ENCODE measurements at places on chromosomes 4 and X.

- no peak for DNase-seq
These were observed 34.1 kb downstream of the DCHS2 start for GRCh38 chr4:154457471-154457870.

DNA sequence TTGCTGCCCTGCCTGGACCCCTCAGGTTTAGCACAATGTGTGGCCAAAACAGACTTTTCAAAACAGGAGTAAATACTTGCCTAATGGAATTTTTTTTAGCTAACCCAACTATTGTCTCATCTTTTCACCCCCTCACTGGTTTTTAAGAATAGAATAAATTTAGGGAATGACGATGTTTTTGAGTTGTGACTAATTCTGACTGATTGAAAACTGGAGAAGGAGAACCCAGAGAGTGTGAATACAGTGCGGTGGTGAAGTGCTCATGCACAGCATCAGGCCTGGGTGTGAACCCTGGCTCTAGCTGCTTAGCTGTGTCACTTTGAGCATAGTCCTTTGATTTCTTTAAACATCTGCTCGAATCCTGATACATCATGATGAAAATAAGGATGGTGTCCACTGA is 10.5 kb downstream of the ANTXR2 start:
- no peak for DNase-seq

DNA sequence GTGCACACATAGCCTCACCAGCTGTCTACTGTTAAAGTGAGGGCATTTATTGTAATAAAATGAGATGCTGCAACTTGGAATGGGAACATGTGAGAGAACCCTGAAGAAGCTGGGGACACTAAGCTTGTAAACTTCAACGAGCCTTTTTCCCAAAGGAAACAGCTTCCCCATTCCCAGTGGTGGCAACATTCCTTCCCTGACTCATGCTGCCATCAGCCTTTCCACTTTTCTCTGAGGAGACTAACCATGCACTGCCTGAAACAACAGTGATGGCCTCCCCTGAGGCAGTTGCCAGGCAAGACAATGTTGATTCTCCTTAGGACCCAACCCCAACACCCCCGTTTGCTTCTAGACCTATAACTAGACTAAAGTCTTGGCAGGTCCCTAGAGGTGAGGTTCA is 928.3 kb downstream of the GLUD2 start:
- no peak for DNase-seq

- DNase-seq: no peak
These were observed 23.9 kb upstream of the PRDM8 start for GRCh38 chr4:80173401-80173800.

DNA sequence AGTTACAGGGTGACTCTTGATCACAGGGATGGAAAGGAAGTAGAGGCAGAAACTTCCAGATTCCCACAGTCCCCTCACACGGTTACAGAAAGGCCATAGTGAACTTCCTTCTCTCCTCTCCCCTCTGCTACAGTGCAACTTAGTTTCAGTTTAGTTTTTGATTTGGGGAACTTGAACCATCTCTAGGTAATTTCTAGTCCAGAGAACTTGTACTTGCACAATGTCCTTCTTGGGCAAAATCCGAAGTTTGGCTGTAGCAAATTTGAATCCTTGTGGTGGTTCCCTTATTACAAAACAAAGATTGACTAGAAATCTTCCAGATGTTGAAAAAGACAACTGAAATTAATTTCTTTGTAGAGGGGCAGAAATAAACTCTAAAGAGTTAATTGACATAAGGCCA is 1.2 kb upstream of the BLTP1 start:
- DNase-seq: no peak

DNA sequence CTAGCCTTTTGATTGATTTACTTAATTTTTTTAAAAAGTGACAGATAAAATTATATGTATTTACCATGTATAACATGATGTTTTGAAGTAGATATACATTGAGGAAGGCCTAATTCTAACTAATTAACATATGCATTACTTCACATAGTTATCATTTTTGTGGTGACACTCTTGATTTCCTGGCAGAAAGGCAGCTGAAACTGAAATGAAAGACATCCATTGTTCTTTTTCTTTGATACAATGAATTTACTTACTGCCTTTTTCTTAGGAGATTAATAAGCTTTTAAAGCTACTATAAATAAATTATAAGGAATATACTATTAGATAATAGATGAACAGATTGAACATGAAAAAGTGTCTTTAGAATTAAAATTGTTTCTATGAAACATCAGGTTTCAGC is 26.7 kb downstream of the ANKRD50 start:
- no peak for DNase-seq

DNA sequence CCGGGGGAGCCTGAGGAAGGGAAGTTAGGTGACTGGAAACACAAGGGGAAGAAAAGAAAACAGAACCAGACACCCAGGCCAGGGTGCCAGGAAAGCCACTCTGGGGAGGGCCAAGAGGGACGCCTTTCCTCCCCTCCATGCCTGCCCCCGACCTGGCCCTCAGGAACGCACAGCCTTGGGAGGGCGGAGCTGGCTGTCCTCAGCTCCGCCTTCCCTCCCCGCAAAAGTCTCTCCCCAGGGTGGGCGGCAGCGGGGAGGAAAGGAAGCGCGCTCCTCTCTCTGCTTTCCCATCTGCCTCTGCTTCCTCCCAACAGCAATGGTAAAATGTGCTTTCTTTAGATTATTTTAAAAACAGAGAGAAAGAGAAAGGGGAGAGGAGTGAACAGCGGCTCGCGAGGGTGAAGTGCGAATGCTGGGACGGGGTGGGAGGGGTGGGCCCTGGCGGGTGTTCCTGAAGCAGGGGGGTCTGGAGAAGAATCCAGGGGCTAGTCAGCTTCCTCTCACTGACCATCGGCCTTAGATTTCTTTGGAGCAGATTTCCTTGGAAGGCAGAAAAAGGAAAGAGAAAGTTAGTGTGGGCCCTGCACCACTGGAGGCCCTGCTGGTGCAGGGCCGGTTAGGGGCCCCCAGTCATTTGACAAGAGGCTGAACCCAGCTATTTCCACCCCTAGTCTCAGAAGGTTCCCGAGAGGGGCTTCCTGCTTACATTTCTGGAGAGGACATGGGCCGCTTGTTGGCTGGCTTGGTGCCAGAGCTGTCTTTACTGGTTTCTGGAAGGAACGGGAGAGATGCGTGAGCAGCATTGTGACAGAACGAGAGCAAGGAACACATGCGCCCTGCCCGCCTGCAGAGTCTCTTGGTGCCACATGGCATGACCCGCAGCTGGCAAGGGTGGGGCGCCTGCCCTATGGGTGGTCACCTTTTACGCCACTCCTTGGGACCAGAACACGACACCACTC is 4.7 kb upstream of the RENBP start:
- DNase-seq: no peak

- DNase-seq: no peak
These were observed 192.8 kb downstream of the SLC7A11 start for GRCh38 chr4:138049355-138049754.

DNA sequence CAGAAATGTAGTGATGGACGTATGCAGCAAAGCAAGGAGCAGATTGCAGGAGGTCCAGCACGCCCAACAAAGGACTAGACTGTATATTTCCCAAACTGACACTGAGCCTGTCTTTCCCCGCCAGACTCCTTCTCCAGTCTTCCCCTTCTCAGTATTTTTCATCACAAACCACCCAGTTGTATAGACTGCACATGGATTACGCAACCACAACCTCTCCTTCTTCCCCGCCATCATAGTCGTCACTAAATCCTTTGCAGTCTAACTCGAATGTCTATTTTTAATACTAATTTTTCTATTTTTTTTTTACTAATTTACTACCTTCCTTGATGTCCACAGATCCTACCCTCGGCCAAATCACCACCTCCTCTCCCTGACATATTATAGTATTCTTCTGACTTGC is 105.4 kb downstream of the MTNR1A start:
- no peak for DNase-seq

DNA sequence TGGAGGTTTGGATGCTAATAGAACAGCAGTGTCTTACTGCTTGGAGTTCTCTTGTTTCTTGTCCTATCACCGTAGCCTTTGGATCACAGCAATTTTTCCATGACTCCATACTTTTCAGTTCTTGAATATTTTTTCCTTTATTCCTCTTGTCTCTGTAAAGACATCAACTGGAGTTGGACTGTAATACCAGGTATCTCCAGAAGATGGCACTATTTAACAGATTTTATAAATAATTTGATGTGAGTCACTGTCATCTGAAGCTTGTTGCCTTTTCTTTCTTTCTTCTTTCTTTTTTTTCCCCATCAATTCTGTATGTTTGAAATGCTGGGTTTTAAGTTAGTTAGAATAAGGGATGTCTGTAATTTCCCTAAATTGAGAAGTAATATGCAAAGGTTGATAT is 24.1 kb downstream of the HPRT1 start:
- peak; percentile 15 for DNase-seq

- DNase-seq: no peak
These were observed 36.4 kb upstream of the ADH4 start for GRCh38 chr4:99180382-99181070.

DNA sequence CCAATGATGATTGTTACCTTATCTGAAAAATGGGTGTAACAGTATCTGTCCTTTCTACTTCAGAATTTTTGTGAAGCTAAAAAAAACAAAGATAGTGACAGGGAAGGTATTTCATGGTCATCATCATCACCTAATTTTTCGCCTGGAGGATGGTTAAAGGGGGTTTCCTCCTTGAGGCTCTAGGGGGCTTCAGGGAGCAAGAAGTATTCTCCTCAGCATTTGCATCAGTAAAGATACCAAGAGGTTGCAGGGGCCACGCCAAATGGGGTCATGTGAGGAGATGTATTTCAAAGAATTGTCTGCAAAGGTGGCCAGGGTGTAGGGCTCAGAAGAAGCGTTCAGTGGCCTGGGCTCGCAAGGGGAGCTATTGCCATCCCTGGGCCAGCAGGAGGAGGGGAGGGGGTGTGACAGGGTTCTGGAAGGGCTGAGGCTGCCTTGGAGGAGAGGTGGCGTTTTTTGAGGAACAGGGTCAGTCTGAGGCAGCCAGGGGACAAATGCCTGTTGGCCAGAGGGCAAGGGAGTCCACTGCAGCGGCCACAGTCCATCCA is 7.3 kb upstream of the NSG1 start:
- no peak for DNase-seq

DNA sequence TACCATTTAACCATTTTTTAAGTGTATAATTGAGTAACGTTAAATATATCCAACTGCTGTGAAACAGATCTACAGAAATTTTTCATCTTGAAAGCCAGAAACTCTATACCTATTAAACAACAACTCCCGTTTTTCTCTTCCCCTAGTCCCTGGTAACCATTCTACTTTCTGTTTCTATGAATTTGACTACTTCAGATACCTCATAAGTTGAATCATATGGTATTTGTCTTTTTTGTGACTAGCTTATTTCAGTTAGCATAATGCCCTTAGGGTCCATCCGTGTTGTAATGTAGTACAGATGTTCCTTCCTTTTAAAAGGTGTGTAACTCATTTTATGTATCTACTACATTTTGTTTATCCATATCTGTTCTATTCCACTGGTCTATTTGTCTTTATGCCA is 48.7 kb downstream of the STAG2 start:
- DNase-seq: no peak

DNA sequence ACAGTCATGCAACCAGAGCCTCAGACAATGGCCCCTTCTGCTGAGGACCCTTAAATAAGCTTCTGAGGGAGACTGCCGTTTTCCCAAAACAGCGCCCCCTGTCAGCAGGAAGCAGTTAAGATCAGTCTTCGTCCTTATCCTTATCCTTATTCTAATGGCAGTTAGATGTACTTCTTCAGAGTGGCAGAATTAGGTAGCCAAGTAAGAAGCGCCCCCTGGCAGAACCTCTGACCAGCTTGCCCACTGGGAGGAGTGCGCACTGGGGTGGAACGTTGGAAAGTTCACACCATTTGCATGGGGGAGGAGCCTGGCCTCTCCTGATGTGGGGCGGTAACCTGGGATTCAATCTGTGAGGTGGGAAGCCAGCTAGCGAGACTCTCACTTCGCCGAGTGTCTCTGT is 133.6 kb upstream of the QRFPR start:
- DNase-seq: no peak

DNA sequence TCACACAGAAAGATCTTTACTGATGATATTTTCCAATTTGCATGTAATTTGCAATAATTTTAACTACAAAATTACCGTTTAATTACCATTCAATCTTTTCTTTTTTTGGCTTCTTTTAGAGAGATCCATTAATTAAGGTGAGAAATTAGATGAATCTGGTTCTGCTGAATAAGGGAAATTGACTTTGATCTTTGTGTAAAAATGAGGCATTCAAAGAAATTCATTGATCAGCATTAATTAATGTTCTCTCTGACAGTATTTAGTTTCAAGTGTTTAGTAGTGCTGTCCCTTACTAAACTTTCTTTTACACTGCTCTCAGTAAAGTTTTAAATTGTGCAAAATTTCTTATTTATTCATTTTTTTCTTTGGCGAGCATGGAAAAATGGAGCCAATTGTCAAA is 97.2 kb upstream of the KCTD8 start:
- no peak for DNase-seq

DNA sequence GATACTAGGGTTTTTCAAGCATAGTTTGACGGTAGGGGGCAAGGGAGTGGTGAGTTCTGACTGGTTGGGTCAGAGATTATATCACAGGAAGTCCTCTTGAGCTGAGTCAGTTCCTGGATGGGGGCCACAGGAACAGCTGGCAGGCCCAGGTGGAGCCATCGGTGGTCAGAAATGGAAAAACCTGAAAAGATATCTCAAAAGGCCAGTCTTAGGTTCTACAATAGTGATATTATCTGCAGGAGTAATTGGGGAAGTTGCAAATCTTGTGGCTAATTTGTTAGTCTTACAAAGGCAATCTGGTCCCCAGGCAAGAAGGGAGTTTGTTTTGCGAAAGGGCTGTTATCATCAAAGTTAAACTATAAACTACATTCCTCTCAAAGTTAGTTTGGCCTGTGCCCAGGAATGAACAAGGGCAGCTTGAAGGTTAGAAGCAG is 159.3 kb downstream of the PTCHD1 start:
- no peak for DNase-seq

- DNase-seq: no peak
These were observed 5.4 kb downstream of the DAPP1 start for GRCh38 chr4:99821918-99822503.

DNA sequence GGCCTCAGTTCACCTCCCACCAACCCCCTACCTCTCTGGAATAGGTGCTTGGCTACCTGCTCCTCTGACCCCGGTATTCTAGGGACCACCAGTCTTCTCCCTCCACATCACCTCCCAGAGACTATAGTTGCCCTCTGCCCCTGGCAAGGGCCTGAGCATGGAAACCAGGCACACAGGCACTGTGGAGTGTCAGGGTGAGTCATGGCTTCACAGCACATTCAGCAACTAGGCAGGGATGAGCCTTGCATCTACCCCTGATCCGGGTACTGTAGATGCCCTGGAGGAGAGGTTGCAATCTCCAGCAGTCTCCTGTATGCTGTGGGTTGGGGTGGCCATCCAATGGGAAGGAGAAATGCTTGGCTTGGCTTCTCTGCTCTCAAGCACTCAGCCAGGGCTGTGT is 472.7 kb downstream of the IDS start:
- DNase-seq: no peak

GRCh38 chrX:3066555-3066954 is 25.3 kb downstream of the ARSF start:
- no peak for DNase-seq

GRCh38 chr4:6362896-6363295 is 93.2 kb downstream of the WFS1 start:
- DNase-seq: no peak

Data from NCI-H2029 (cell line).